ENCODE measurements at places on chromosomes 2 and 18. TPM values are rescaled to one million over a fixed set of nuclear protein-coding genes. Genes with fewer than 3 reads are reported as not detected.

GRCh38 chr18:39793609-39794008, 2161.4 kb upstream of the PIK3C3 start:
- no peak overlapping the region for H3K27ac ChIP-seq
- H3K4me1 ChIP-seq: no peaks in the 10 kb centered on the region
- no peak for DNase-seq
- peaks cover 2% of the 10 kb centered on the region for H3K27me3 ChIP-seq

GRCh38 chr2:40654346-40654745, 202.5 kb upstream of the SLC8A1 start:
- H3K4me3 ChIP-seq: no peak overlapping the region
- no peaks in the 10 kb centered on the region for H3K36me3 ChIP-seq
- no peaks in the 10 kb centered on the region for H3K4me1 ChIP-seq
- H3K27me3 ChIP-seq: no peaks in the 10 kb centered on the region
- DNase-seq: no peak
- no peak overlapping the region for H3K27ac ChIP-seq

DNA sequence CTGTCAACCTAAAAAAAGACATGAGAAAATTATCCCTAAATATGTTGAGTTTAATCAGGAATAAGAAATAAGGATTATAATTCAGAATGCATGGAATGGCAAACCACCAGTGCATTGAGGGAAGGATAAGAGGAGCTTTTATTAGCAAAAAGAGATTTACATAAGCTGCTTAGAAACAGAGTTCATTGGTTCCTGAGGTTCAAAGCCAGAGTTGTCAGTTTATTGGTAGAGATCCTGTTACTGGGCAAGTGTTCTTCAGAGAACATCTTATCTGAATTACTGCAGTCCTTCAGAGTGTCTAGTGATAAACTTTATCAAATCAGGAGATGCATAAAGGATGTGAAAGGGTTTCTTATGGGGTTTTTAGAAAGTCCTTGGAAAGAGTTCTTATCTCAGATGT, 76.0 kb upstream of the MEX3C start:
- no peak overlapping the region for H3K4me3 ChIP-seq
- H3K27ac ChIP-seq: no peak overlapping the region
- no peak for DNase-seq

GRCh38 chr2:233807966-233808935, 30.1 kb downstream of the MROH2A start:
- no peaks in the 10 kb centered on the region for H3K27me3 ChIP-seq
- no peak for DNase-seq
- H3K36me3 ChIP-seq: no peaks in the 10 kb centered on the region
- no peak overlapping the region for H3K4me3 ChIP-seq
- H3K4me1 ChIP-seq: no peaks in the 10 kb centered on the region

DNA sequence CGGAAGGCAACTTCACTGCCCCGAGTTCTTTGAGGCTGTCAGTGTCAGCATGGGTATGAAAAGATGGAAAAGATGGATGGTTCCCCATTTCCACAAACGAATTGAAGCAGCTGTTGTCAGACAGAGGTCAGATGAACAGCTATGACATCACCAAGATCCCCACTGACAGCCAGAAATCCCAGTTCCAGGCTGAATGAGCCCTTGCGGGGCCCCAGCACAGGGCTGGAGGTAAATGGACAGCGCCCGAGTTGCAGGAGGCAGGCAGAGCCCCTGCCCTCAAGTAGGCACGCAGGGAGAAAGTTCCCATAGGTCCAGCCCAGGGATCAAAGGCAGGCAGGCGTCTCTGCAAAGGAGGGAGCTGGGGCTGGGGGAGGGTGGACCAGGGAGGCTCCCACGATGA, 169.5 kb upstream of the AGAP1 start:
- H3K27me3 ChIP-seq: peaks cover 7% of the 10 kb centered on the region
- no peaks in the 10 kb centered on the region for H3K36me3 ChIP-seq
- H3K27ac ChIP-seq: no peak overlapping the region

- no peak for DNase-seq
- no peaks in the 10 kb centered on the region for H3K27me3 ChIP-seq
- no peak overlapping the region for H3K4me3 ChIP-seq
- H3K4me1 ChIP-seq: no peaks in the 10 kb centered on the region
- H3K36me3 ChIP-seq: no peaks in the 10 kb centered on the region
These were observed 60.4 kb upstream of the SLC8A1 start for GRCh38 chr2:40512256-40512655.

OSBPL1A gene
- total RNA-seq: 2.2 TPM
